CD4-positive, alpha-beta memory T cell (primary cell): ENCODE measurements at places on chromosomes 3 and 15.

DNA sequence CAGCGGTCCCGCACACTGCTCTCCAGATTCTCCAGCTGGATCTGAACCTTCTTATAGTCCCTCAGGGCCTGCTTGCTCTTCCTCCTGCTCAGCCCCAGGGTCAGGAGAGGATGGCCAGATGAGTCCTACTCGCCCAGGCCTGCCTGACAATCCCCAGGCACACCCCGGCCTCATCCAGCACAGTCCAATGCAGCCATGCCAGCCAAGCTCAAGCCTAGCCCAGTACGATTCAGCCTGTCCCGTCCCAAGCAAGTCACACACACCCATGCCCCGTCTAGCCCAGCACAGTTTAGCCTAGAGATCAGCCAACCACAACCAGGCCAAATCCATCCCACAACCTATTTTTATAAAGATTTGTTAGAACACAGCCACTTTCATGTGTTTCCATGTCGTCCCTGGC lies 16.8 kb downstream of the PLXNB1 start:
- DNase-seq = no peak

GRCh38 chr3:12470111-12470510 lies 14.2 kb upstream of the TSEN2 start:
- DNase-seq = no peak

GRCh38 chr3:178875157-178875556 lies 196.5 kb downstream of the ZMAT3 start:
- no peak for DNase-seq

- DNase-seq = no peak
Observed at GRCh38 chr3:13317596-13318320, 102.4 kb downstream of the NUP210 start.

DNA sequence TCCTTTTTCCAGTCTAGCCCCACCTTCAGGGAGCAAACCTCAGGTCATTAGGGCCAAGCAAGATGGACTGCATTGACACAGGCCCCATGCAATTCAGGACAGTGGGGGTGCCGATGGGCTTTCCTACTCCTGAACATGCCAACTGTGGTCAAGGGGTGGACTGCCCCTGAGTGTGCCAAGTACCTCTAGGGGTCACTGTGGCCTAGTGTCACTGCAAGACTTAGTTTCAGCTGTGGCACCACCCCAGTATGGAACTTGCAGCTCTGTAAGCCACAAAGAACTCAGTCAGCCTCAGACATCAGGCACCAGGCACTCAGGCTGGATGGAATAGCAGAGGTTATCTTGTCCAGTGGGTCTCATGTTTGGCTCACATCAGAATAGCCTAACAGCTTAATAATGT lies 32.3 kb downstream of the EXOG start:
- DNase-seq = no peak

GRCh38 chr15:55770806-55771205 lies 27.9 kb upstream of the PRTG start:
- DNase-seq = no peak

DNA sequence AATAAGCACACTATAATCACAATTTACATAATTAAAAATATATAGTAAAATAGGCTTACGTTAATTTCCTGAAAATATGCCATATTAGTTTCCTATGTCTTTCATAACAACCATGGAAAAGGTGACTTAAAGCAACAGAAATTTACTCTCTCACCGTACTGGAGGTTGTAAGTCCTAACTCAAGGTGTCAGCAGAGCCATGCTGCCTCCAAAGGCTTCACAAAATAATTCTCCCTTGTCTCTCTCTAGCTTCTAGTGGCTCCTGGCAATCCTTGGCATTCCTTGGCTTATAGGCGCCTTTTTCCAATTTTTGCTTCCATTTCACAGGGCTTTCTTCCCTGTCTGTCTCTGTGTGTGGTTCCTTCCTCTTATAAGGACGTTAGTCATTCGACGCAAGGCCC lies 7.6 kb downstream of the SI start:
- no peak for DNase-seq

- DNase-seq = peak; percentile 59
Observed at GRCh38 chr3:186259612-186260383, 102.2 kb downstream of the DGKG start.

DNA sequence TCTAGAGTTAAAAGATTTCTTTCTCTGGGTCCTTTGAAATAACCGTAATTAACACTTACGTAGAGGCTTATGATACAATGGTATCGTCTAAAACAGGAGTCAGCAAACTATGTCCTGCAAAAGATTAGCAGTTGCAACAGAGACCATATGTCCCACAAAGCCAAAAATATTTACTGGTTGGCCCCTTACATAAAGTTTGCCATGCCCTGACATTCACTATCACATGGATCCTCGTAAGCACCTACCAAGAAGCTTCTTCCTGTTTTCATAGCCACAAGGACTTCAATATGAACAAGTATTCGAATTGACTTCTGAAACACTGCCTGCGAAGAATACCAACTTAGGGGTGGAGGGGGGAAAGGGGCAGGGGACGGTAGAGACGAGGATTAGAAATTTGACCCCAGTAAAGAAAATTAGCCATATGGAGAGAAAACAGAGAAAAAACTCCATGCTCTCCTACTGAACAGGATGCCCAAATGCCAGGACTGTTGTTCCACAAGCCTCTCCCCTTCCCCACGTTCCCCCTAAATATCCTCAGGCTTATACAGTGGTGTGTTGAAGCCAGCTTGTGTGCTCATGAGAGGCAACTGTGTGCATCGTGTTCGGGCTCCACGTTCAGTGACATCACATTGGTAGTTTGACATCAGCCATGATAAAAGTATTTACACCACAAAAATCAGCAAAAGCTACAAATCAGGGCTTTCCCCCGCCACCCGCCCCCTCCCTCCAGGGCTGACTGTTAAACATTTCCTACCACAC lies 144.1 kb upstream of the HES1 start:
- DNase-seq = no peak

- DNase-seq = no peak
Observed at GRCh38 chr3:88678747-88679146, 428.7 kb upstream of the EPHA3 start.

DNA sequence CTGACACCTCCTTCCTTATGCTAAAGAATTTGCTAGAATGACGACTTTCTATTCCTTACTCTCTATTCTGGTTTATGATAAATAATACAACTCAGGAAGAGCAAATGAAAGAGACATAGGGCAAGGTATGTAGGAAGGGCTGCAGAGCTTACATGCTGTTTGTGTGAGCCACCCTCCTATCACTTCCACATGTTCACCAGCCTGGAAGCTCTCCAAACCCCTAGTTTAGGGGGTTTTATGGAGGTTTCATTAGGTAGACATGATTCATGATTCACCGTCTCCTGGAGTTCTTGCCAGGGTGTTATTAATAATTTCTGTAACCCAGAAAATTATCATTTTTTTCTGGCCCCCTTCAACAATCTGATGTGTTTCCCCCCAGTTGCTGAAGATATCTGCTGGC lies 172.1 kb upstream of the COL8A1 start:
- no peak for DNase-seq

GRCh38 chr3:72421126-72421525 lies 427.1 kb downstream of the SHQ1 start:
- no peak for DNase-seq

GRCh38 chr3:110577854-110578253 lies 493.8 kb upstream of the NECTIN3 start:
- DNase-seq = no peak

GRCh38 chr15:97849183-97849582 lies 111.3 kb upstream of the ARRDC4 start:
- no peak for DNase-seq

GRCh38 chr3:151925419-151925818 lies 52.0 kb downstream of the SUCNR1 start:
- no peak for DNase-seq

- DNase-seq = no peak
Observed at GRCh38 chr3:144164352-144164751, 192.7 kb downstream of the DIPK2A start.

- DNase-seq = no peak
Observed at GRCh38 chr3:11591002-11591355, 52.7 kb downstream of the VGLL4 start.

DNA sequence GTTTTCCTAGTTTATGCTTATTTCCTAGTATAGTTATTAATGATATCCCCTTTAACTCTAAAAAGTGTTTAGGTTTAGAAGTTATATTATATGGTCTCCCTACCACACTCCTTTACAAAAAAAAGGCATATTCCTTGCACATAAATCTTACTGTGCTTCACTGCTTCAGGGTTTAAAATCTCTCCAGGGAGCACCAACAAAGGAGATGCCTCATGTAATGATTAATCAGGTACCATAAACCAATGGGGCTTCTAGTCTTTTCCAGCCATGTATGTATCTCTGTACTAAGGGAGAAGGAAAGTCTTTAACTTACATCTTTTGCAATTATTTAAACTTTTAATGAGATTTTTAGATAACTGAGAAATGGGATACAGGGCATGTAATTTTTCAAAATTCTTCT lies 91.5 kb upstream of the RBMS3 start:
- no peak for DNase-seq

DNA sequence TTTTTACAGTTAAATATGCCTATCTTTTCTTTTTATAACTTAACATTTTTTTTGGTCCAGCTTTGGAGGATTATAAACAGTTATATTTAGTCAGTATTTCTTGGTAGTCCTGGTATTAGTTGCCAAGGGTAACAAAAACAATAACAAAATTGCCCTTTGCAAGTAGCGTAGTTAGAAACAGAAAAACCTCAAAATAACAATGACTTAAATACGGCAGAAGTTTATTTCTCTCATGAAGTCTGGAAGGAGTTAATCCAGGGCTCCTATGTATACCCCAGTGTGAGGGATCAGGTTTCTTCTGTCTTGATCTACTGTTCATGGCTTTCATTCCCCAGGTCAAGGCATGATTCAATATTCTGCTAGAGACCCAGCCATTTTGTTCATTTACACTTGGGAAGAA lies 14.1 kb upstream of the MYH15 start:
- DNase-seq = peak; percentile 11

GRCh38 chr15:63968700-63969099 lies 77.6 kb downstream of the DAPK2 start:
- DNase-seq = no peak

DNA sequence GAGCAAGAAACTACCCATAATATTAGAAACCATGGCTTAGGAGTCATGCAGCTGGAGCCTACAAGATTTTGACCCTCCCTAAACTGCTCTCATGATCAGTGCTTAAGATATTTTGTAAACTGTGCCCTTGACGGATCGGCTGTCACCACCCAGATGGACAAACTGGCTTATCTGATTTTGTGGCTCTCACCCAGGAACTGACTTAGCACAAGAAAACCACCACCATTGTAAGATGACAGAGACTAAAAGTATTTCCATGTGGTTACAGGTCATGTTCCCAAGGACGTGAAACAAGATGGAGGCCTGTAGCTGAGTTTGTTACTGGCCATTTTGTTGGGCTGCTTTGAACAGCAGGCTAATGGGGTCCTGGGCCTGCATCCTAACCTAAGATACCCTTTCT lies 940.9 kb downstream of the OTOL1 start:
- no peak for DNase-seq

DNA sequence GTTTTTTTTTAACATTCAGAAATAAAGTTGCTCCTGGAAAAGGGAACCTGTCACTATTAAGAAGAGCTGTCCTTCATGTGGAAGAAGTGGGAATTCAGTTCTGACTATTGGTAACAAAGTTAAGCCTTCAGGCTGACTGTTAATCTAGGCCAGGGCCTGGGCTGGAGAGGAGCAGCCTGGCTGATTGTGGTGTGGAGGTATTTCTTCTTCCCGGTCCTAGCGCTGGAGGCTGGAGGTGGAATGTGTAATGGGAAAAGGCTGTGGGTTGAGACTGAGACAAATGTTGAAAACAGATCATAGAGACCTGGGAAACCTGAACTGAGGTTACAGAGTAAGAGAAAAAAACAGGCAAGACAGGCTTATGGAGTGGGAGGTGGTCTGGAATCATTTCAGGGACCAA lies 23.8 kb upstream of the SH3BP5 start:
- DNase-seq = no peak

- no peak for DNase-seq
Observed at GRCh38 chr3:131494706-131495105, 8.1 kb downstream of the MRPL3 start.

- no peak for DNase-seq
Observed at GRCh38 chr3:17656264-17656663, 86.2 kb downstream of the TBC1D5 start.
